ENCODE measurements at places on chromosomes 4 and X.

- no peak for DNase-seq
Observed at GRCh38 chrX:123753656-123754350, 21.0 kb upstream of the THOC2 start.

DNA sequence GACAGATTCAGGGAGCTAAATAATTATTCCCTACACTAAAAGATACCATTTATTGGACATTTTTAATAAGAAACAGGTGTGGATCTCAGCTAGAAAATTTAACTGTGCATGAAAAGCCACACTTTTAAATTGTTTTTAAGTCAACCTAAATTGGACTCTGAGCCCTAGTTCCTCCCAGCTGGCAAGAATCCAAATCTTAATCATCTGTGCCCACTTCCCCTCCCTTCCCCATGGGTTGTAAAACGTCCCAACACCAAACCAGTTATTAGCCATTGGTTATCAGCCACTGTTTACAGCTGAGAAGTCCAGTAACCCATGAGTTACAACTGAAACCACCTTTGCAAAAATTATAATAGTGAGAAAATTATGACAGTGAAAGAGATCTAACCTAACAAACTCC lies 125.6 kb upstream of the S100G start:
- no peak for DNase-seq

DNA sequence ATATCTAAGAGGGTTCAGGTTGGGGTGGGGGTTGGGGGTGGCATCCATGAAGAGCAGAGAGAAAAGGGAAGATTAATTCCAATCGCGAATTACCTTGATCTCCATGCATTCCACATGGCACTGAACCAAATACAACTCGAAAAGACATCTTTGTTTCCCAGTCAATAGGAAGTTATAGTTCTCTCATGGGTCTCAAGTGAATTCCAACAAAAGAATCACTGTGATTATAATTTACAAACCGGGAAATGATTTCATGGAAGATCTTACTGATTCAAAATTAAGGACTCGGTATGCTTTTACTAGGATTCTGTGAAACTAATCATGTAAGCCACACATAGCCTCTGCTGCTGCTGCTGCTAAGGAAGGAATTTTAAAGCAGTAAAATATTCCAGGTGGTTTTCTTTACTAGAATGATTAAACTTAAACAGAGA lies 26.6 kb upstream of the AMELX start:
- no peak for DNase-seq

DNA sequence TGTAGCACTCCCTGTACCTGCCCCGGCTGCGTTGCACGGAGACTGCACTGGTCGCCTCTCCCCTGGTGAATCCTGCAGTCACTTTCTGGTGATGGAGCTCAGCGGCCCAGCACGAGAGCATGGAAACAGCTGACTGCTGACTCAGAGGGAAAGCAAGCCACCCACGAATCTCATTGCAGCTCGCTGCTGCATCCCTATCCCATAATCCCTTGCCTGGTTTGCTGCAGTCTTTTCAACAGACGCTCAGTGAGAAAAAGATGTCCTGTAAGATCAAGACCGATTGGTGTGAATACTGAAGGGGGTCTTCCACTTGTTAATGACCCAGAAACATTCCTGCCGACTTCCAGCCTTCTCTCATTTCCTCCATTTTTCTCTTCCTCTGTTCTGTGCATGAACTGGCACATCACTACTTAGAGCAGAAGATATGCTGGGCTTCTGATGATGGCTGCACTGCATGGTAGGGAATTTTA lies 52.9 kb downstream of the TRIM2 start:
- no peak for DNase-seq

- DNase-seq: no peak
Observed at GRCh38 chr4:57355101-57355665, 245.0 kb upstream of the IGFBP7 start.

GRCh38 chr4:107654694-107655093 lies 65.3 kb downstream of the PAPSS1 start:
- no peak for DNase-seq

DNA sequence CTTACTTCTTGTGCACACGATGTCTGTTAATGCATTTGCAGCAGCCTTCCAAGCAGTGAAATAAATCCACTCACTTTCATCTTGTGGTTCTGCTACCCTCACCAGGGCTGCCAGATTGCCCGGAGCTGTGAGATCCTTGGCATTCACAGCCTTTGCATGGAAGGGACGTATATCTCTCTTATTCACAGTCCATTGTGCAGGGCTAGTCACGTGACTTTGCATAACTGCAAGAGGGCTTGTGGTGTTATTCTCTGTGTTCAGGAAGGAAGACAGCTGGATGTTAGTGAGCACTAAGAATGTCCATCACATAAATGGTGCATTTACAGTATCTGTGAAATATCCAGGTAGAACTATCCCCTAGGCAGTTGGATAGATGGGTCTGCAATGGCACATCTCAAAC lies 96.5 kb upstream of the BEND4 start:
- DNase-seq: no peak
